Stimulated activated CD8-positive, alpha-beta memory T cell treated with anti-CD3 and anti-CD28 coated beads, Interleukin-7, amount 100 ng/mL, for 1 hour (primary cell): ENCODE measurements at places on chromosomes 11 and 22.

- no peak for DNase-seq
These were observed 807 bp upstream of the WT1 start for GRCh38 chr11:32435942-32436750.

GRCh38 chr22:32700191-32700882 lies 101.2 kb upstream of the TIMP3 start:
- DNase-seq: no peak

GRCh38 chr11:25910086-25910485 lies 421.8 kb upstream of the ANO3 start:
- no peak for DNase-seq

DNA sequence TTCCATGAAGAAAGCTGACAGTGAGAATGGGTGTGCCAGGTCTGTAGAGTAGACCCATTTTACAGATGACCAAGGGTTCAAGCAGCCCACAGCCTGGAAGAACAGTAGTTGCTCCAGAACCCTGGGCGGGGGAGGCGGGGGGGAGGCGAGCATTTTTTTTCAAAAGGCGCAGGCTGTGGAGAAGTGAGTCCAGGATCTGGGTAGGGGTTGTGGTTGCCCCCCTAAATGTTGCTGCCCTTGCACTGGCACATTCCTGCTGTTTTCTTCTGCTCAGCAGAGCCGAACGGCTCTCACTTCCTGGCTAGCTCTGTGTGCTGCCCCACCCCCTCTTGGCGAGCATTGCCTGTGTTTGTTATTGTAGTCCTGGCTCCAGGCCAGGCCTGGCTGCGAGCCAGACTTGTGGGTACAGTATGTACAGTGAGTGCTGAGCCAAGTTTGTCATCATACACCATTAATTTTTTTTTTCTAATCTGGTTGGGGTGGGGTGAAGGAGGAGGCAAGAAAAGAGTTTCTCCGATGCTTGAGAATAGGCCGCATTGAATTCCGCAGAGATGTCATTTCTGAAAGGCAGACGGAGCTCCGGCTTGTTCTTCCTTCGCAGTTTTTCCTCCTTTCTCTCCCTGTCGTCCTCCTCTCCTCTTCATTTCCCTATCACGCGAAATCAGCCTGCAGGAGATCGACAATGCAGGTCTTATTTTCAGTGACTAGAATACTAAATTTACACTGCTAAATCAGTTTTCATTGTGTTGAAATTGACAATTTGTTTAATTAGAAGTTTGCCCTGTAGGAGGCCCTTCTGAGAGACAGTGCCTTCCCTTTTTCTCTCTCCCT lies 100.5 kb downstream of the ZBTB16 start:
- DNase-seq: peak; percentile 90

DNA sequence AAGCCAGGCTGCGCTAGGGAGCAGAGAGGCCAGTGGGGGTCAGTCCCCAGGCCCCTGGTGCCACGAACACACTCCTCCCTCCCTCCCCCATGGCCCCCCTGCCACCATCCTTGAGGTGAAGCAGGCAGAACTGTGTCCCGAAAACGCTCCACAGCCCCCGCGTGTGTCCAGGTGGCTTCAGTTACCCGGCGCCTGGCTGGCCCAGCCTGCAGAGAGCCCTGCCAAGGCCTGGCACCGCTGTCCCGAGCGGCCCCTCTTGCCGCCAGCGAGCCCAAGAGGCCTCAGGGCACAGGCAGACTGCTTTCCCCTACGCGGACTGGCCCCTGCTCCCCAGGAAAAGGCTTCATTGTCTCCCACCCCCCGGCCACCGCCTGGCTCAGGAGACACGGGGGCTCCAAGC lies 27.7 kb downstream of the CDKN1C start:
- DNase-seq: no peak

- no peak for DNase-seq
These were observed 20.3 kb upstream of the CEP126 start for GRCh38 chr11:101894505-101894904.

DNA sequence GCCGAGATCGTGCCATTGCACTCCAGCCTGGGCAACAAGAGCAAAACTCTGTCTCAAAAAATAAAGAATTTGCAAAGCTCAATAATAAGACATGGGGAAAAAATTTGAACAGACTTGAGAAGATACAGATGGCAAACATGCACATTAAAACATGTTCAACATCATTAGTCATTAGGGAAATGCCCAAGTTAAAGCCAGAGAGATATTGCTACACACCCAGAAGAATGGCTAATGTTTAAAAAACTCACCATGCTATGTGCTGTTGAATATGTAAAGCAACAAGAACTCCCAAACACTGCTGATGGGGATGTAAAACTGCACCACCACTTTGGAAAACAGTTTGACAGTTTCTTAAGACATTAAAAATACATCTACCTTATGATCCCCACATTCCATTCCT lies 12.6 kb downstream of the LRRC75B start:
- DNase-seq: no peak

GRCh38 chr11:86874304-86875056 lies 74.1 kb downstream of the PRSS23 start:
- no peak for DNase-seq

DNA sequence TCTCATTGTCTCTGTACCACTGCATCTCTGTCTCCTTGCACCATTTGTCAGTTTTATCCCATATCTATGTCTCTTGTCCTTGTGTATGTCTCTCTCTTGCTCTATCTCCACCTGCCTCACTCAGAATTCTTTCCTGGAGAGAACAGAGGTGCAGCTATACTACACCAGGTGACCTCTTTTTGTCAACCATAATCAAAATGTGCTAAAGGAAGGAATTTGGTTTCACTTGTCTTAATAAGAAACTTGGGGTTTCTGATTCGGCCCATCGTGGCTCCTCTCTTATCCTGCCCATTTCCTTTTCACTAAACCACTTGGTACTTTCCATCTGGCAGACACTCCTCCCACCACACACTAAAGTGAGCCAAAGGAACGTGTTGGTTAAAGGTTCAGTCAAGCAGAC lies 2.0 kb upstream of the C11orf42 start:
- no peak for DNase-seq

DNA sequence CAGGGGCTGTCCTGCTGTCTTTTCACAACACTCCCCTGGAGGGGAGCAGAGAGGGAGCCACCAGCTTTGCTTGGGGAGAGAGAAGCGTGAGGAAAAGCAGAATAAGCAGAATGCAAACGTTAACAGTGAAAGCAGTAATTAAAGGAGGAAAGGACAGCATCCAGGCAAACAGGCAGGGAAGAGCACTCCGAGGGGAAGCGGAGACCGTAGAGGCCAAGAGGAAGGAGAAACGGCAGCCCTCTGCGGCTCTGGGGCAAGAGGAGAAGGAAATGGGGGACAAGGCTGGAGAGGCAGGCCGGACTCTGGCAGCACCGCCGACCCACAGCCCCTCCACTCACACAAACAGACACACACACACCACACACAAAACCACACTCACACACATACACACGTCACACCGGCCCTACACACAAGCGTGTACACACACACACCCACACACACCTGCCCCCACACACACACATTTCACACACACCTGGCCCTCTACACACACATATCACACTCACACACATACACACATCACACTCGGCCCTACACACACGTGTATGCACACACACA lies 449.8 kb downstream of the SOX6 start:
- no peak for DNase-seq

- DNase-seq: no peak
These were observed 41.6 kb downstream of the FDX1 start for GRCh38 chr11:110471371-110471770.

GRCh38 chr11:44746894-44747293 lies 20.1 kb downstream of the TSPAN18 start:
- DNase-seq: no peak

DNA sequence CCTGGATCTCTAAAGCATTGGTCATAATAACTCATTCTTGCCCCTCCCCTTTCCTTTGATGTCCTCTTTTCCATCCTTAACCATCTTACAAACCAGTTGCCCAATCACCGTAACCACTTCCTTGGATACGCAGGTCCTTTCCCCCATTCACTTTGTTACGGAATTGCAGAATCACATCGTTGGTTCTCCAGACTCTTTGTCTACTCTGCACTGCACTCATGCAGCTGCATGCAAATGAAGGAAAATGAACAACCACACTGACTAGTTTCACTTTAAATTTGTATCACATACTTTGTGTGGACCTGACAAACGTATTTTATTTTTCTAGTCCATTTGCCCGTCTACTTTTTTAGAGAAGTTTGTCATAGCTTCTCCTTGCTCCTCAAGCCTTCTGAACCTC lies 69.9 kb downstream of the SLC5A12 start:
- no peak for DNase-seq

DNA sequence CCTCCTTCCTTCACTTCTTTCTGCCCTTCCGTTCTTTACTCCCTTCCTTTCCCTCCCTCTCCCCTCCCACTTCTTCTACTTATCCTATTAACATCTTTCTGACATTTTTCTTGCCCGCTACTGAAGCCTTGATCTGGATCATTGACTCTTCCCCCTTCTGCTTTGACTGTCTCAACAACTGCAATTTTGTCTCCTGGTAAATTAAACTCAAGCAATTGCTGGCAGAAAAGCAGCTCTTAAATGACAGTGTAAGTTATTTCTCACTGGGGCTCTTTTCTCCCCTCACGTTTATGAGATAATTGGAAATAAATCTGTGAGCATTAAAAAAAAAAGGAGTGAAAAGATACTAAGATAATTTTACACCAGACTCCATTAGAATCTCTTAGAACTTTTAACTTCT lies 120.0 kb downstream of the SLC17A6 start:
- DNase-seq: no peak

- DNase-seq: no peak
These were observed 100.7 kb upstream of the SEZ6L start for GRCh38 chr22:26068571-26068970.

DNA sequence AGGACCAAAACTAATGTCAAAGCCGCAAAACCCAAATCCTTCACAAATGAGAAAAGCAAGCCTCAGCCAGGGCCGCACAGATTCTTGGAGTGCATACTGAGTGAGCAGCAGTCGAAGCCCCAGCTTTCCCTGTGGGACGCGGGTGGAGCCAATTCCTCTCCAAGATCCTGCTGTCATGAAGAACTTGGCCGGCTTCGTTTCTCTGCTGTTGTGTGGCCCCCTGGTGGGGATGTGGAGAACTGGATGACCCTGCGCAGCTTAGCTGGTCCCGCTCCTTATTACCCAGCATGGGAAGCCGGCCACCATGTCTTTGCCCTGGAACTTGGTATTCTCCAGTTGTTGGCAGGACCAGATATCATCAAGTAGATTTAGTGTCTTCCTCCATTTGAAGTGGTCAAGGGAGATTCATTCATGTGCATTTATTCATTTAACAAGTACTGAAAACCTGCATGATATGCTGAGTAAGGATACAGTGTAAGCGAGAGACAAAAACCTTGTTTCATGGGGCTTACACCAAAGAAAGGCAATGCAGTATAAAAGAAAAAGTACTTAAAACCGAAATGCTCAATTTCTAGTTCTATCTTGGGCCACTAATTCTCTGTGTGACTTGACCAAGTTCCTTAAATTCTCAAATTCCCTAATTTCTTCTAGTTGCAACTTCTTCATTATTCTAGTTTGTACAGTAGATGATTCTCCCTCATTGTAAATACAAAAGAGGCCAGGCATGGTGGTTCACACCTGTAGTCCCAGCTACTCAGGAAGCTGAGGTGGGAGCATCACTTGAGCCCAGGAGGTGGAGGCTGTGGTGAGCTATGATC lies 56.7 kb upstream of the CRTAM start:
- DNase-seq: peak; percentile 59

DNA sequence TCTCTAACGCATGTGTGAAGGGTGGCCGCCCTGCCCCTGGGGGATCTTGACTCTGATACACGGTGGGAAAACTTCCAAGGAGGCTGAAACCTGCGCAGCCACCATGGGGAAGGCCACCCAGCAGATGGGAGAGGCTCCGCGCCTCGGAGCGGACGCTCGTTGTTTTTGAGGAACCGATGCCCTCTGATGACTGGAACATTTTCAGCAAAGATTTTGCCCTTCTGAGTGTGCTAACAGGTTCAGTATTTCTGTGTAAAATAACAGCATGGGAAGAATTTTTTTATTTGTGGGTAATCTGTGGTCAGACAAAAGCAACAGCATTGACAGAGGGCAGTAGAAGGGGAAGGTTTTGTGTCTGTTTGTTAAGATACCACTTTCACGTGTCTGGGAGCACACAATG lies 16.7 kb downstream of the MB start:
- DNase-seq: no peak
